Gastroesophageal sphincter (tissue), 4 donors: ENCODE measurements at places on chromosomes 5 and 9.

- no peak for ATAC-seq
These were observed 141.1 kb upstream of the LRRTM2 start for GRCh38 chr5:139016186-139016585.

DNA sequence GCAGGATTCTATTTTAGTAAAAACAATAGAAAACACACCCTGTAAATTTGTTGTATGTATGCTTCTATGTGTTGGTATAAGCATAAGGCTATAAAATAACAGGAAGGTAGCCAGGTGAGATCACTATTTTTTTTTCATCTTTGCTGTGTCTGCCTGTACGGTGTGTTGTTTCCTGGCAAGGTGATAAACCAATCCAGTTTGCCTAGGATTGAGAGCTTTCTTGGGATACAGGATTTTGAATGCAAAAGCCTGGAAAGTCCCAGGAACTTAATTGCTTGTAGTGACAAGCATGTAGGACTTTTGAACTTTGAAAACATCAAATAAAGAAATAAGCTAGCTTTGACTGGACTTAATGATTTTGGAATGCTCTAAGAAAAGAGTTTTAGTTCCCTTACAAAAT, 83.3 kb upstream of the RORB start:
- no peak for ATAC-seq

- no peak for ATAC-seq
These were observed 24.5 kb upstream of the SEMA4D start for GRCh38 chr9:89522261-89522958.

GRCh38 chr9:81669866-81670265, 19.5 kb downstream of the TLE1 start:
- no peak for ATAC-seq

GRCh38 chr5:145178641-145179523, 656.3 kb downstream of the PRELID2 start:
- ATAC-seq: no peak

- no peak for ATAC-seq
These were observed 4.4 kb downstream of the PDCD1LG2 start for GRCh38 chr9:5514617-5515260.

DNA sequence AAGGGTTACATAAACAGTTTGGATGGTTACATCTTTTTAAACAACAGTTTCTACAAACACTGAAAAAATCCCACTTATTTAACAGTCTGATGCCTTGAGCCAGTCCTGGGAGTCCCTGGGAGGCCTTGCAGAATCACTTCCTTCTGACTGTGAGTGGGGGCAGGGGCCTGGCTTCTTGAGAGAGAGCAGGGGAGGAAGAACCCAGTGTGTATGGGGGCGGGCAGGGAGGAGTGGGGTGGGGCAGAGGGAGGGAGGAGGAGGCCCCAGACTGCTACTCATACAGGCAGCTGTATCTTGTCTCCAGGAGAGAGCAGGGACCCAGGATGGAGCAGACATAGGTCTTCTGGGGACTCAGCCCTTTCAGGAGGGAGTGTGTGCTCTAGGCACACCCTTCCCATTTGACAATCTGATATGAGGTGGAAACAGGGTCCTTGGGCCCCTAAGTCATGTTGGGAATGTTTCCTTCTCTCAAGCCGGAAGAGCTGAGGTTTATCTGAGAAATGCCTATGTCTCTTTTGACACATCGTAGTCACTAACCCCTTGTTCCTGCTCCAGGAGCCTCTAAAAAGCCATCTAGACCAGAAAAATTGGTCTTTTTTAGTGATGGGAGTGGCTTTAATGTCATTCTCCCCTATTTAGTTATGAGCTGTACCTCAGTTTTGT, 52.8 kb downstream of the IRF1 start:
- peak; percentile 85 for ATAC-seq

- ATAC-seq: no peak
These were observed 182.5 kb upstream of the NR3C1 start for GRCh38 chr5:143585970-143586369.

DNA sequence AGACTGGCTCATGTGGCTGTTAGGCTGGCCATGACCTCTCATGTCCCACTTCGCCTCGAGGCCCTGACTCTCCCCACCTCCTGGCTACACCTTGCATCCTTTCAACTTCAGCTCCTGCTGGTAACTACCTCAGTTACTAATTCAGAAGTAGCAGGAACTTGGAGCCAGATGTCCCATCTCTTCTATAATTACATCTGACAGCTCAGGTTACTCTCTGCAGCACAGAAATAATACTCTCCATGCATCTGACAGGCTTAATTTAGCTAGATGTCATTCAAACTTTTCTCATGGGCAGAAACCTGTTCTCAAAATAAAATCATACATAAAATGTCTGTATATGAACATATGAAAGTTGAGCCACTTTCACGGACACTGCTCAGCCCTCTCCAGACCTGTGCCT, 92.2 kb upstream of the IL33 start:
- no peak for ATAC-seq

DNA sequence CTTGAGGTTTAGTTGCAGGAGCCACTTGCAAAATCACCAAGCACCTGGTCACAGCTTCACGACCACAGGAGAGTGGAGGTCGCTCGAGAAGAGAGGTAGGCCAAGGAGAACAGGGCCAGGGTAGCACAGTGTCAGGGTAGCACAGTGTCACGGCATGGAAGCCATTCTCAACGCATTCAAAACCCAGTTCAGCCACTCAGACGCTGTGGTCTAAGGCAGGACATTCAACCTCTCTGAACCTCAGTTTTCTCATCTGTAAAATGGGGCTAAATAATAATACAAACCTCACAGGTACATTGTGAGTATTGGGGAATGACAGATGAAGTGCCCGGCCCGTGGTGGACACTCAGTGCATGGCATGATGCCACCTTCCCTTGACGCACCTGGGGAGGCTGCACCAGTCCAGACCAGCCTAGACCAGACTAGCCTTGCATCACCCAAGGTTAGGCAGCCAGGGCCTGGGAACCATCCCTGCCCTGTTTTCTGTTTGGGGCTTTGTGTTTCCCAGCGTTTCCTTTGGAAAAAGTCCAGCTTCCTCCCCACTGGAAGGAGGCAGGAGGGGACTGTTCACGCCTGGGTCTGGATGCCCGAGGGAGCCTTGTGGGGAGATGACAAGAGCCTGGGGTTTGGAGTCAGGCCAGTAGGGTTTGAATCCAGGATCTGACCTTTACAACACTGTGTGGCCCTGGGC, 7.8 kb upstream of the LMX1B start:
- ATAC-seq: no peak

DNA sequence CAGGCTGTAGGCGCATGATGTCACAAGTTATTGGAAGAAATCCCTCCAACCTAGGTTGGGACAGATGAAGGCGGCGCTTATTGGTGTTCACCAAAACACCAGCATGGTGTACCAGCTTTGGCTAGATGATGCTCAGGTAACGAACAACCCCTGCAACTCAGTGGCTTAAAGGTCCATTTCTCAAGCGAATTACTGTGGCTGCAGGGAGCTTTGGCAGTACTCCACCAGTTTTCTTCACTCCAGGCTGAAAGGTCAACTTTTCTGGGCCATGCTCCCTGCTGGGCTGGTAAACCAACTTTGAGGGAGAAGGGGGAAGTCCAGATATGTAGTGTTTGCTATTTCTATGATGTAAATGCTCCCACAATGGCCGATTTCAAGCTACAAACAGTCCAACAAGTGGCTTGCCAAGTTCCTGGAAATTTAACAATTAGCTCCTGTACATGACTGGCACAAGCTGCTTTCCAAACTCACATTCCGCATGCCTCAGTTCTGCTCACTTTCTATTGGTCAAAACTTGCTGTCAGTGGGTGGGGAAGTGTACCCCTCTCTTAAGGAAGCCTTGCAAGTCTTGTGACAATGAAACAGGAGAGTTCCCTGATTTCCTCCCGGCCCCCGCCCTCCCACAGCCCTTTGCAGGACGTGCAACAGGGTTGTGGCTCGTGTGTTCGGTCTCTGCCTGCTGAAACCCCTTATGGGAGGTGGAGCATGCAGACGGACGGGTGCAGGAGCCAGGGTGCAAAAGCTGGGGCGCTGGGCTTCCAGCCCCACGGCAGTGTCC, 588 bp upstream of the ZBED3 start:
- peak; percentile 34 for ATAC-seq

GRCh38 chr5:27472000-27472763, 433.8 kb upstream of the CDH9 start:
- no peak for ATAC-seq

- no peak for ATAC-seq
These were observed 48.5 kb downstream of the NEK6 start for GRCh38 chr9:124306098-124306735.

GRCh38 chr9:29714860-29715259, 2141.6 kb upstream of the C9orf72 start:
- no peak for ATAC-seq

- no peak for ATAC-seq
These were observed 354.5 kb upstream of the ZNF608 start for GRCh38 chr5:125100951-125101350.

- ATAC-seq: no peak
These were observed 74.4 kb upstream of the EQTN start for GRCh38 chr9:27371382-27371781.

DNA sequence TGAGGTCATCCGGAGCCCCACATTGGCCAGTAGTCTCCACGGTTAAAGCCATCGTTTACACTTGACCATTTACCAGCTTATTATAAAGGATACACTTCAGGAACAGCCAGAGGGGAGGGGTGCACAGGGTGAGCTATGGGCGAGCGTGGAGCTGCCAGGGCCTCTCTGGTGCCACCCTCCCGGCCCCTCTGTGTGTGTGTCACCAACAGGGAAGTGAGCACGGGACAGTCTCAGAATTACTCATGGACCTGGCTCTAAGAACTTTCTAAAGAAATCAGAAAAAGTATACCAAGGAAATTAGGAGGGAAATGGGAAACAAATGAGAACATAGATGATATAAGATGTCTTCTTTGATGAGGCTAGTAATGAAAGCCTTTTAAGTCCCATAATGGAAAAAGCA, 13.5 kb downstream of the WDR5 start:
- no peak for ATAC-seq

GRCh38 chr5:540071-540905, 16.0 kb upstream of the SLC9A3 start:
- no peak for ATAC-seq

GRCh38 chr9:94821098-94821887, 94.8 kb downstream of the AOPEP start:
- no peak for ATAC-seq

DNA sequence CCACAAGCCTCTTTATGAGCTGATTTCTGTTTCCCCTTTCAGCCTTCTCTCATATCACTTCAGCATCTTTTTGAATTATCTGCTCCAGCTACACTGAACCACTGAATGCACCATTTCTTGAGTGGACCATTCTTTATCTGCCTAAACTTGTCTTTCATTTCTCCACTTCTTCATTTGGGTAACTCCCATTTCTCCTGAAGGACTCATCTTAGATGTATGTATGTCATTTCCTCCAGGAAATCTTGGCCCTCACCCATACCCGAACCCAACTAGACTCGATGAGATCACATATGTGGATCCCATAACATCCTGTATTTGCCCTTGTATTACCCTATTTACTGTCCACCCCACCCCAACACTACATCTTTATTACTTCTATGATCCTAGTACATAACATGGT, 249.8 kb downstream of the KIF4B start:
- ATAC-seq: no peak

GRCh38 chr5:103393101-103393754, 134.7 kb downstream of the MACIR start:
- ATAC-seq: peak; percentile 43

DNA sequence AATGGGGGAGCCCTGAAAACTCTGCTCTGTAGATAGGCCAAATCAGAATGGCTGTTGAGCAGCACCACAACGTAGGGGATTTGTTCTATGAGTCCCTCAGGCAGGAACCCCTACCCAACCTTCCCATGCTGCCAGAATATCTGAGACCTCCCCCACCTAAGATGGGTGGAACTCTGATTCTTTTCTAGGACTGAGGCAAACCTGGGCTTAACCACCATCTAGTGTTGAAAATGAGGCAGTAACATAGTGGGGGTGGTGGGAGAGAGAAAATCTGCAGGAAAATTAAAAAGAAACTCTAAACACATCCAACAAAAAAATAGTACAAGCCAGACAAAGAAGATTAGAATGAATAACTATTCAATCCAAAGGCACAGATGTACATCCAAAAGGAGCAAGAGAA, 228.4 kb downstream of the ATPSCKMT start:
- no peak for ATAC-seq

GRCh38 chr5:111461255-111461671, 51.1 kb downstream of the STARD4 start:
- no peak for ATAC-seq

GRCh38 chr5:98741926-98742325, 31.5 kb upstream of the RGMB start:
- no peak for ATAC-seq

GRCh38 chr5:139952574-139952973, 90.5 kb downstream of the NRG2 start:
- ATAC-seq: no peak

GRCh38 chr5:129971714-129972113, 67.4 kb downstream of the CHSY3 start:
- ATAC-seq: no peak
